ENCODE measurements at places on chromosomes 6 and 20.

GRCh38 chr20:24703284-24703610 is 233.8 kb downstream of the SYNDIG1 start:
- no peak for DNase-seq

- no peak for DNase-seq
Measured at GRCh38 chr20:33162753-33163152, 5.2 kb upstream of the BPIFA2 start.

DNA sequence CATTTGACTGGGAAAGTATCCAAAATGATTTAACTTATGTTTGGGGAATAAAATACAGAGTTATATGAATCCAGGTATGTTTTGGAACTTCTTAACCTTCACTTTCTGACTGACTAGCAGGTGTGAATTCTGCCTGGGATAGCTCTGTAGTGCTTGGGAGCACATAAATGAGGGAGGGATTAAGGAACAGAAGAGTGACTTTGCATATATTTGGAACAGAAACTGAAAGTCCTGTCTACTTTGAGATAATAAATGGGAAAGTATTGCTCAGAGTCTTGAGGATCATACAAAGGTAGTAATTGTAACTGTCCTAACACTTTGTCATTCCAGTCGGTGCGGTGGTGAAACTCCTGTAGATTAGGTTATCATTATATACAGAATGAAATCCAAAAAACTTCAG is 317.6 kb downstream of the RIMS1 start:
- DNase-seq = no peak

DNA sequence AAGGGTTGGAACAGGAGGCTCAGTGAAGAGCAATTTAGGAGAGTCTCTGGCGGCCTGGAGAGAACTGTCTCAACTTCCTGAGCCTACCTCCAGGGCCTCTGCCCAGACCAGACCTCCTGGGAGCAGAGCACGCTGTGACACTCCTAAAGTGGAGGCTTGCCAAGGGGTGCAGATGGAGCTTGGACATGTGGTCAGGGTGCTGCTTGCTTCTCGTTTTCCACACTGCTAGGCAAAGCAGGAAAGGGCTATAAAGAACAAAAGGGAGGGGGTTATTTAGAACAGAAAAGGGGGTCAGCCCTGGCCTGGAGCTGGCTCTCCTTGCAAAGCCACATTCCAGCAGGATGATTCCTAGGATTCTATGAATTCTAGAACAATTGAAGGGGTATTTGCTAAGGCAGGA is 145.7 kb upstream of the GGTLC1 start:
- DNase-seq = no peak

DNA sequence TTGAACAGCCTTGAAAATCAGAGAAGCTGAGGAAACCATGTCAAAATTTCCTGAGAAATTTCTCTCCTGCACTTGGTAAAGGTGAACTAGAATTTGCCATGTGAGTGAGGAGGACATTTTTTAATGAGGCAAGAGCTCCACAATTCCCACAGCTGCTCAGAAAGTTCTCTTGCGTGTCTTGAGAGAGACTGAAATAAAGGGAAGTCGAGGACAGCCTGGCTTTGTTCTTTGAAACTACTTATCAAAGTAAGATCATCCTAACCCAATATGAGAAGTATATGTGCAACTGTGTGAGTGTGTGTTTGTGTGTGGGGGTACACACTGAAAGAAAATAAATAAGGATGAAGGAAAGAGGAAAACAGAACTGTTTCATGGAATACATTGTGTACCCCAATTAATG is 163.4 kb downstream of the SLC24A3 start:
- no peak for DNase-seq

GRCh38 chr20:25459916-25460535 is 52.6 kb downstream of the GINS1 start:
- no peak for DNase-seq

DNA sequence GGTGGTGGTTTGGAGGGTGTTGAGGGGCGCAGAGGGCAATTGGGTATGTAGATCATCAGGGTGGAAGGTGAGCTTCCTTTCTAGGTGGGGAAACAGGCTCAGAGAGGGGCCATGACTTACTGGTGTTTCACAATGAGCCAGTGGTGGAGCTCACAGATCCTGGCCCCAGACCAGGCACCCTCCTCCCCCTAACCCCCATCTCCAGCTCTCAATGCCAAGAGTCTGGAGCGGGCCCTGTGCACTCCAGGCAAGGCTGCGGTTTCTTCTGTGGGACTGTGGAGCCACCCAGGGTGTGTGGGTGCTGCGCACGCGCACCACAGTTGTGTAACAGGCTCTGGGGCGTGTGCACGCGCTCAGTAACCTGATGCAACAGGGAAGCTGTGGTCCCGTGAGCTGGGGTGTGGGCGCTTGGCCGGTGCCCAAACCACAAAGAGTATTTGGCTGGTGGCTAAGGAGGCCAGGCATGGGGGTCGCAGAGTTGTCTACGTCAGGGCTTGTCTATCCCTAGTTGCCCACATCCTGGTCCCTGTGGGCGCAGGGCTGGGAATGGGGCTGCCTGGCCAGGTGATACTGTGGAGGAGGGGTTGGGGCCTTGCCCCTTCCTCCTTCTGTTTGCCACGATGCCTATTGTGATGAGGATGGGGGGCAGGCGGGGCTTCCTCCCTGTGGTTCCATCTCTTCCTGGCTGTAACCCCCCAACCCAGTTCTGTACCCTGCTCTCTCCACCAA is 37.5 kb upstream of the MRPS18A start:
- peak; percentile 95 for DNase-seq

GRCh38 chr20:6115221-6115895 is 7.5 kb downstream of the FERMT1 start:
- DNase-seq = no peak

- DNase-seq = no peak
Measured at GRCh38 chr6:169803271-169803811, 51.9 kb downstream of the ERMARD start.

DNA sequence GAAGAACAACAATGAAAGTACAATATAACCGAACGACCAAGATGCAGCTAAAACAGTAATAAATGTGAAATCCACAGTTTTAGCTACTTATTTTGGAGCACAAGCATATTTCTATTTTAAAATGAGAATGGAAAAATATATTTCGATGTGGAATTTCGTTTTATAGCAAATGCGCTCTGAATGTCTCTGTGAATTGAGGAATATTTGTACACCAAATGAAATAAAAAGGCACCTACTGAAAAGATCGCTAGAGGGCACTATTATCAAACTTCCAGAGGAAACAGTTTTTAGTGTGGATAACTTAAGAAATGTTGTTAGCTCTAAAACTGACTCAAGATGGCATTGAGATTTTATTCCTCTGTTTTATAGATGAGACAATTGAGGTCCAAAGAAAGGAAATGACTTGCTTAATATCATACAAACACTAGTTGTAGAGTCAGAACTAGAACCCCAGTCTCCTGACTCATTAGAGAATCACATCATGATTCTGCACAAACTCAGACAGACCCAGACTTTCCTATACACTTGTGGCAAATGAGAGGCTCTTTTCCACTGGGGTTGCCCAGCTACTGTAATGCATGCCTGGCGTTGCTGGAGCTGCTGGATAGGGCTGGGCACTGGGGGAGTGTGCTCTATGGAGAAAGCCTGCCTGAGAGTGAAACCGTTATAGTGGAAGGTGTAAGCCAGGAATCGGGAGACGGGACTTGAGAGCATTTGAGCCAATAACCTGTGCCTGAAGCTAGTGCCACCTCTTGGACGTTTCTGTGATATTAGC is 51.9 kb downstream of the GCLC start:
- DNase-seq = peak; percentile 73

DNA sequence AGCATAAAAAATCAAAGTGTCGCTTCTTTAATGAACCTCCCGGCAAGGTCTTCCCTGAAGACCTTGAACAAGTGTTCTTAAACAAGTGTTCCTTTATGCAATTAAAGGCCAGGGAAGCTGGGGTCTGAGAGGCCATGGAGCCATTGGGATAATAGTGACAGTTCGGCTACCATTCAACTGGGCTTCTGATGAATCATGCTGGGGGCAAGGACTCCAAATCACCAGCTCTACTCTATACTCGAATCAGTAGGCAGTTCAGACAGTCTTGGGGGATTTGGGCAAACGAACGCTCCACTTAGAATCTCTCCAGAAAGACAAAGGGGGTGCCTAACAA is 34.7 kb upstream of the EZR start:
- no peak for DNase-seq

DNA sequence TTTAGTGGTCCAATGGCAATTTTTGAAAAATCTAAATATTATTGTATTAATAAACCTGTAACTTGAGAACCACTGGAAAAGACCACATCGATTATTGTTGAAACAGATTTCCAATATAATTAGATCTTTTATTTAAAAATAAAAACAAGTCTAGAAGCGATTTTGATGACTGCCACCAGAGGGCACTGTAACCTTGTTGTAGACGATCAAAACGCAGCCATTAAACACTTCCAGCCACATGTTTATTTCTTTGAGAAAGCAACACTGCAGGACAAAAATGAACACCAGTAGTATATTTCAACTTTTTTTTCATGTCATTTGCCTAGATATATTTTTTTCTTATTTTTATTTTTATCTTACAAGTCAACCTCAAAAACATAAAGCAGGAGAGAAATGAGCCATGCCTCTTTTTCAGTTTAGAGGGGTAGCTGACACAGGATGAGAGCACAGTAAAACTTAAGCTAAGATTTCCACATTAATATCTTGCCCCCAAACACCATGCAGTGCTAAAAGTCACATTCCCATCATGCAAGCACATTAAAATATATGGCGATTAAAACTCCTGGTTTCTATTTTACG is 115.4 kb downstream of the OPRM1 start:
- DNase-seq = peak; percentile 80

DNA sequence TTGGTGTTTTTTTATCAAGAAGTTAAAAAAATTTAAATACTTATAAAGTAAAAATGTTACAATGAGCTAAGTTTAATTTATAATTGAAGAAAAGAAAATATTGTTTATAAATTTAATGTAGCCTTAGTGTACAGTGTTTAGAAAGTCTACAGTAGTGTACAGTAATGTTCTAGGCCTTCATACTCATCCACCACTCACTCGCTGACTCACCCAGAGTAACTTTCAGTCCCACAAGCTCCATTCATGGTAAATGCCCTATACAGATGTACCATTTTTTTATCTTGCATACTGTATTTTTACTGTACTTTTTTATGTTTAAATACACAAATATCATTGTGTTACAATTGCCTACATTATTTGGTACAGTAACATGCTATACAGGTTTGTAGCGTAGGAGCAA is 26.0 kb downstream of the HTR1E start:
- peak; percentile 1 for DNase-seq

- DNase-seq = no peak
Measured at GRCh38 chr6:37495244-37495934, 4.3 kb downstream of the CCDC167 start.

- DNase-seq = no peak
Measured at GRCh38 chr6:128000363-128000762, 99.5 kb upstream of the THEMIS start.

DNA sequence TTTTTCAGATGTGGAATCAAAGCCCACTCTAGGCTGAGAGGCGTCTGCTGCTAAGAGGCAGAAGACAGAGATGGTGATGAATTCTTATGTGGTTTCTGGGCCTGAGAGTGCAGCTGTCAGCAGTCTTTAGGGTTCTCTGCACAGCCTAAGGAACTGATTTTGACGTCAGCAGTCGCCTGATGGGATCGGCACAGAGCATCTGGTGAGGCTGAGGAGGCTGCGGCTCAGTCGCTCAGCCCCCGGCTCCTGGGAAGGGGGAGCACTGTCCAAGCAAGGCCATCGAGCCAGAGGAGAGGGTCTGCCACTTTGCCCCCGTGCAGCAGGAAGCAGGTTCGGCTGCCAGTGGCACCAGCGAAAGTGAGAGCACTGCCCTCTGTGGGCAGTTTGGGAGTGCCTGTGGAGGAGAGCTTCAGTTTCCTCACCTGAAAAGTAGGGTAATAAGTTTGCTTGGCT is 92.5 kb downstream of the TCP11 start:
- peak; percentile 94 for DNase-seq

- DNase-seq = no peak
Measured at GRCh38 chr6:26520237-26520849, 17.8 kb upstream of the HMGN4 start.

- DNase-seq = no peak
Measured at GRCh38 chr20:50797142-50797541, 2.3 kb downstream of the BCAS4 start.

GRCh38 chr6:129084406-129084805 is 201.5 kb downstream of the LAMA2 start:
- no peak for DNase-seq
